Bronchial smooth muscle cell (primary cell): ENCODE measurements at places on chromosomes 5 and 9. TPM values are rescaled to one million over a fixed set of nuclear protein-coding genes. Genes with fewer than 3 reads are reported as not detected.

TPM2 gene
- 925 and 1,339 TPM in 2 replicates for total RNA-seq

TXNDC8 gene
- not detected in 2 replicates for total RNA-seq

TMEM141 gene
- 44.7 and 44.8 TPM in 2 replicates for total RNA-seq

DPP7 gene
- total RNA-seq, result 67.8 and 115 TPM in 2 replicates

SLCO6A1 gene
- not detected in 2 replicates for total RNA-seq

FBP2 gene
- not detected in 2 replicates for total RNA-seq

CAVIN4 gene
- total RNA-seq, result 0.79 and 1.6 TPM in 2 replicates

IRX2 gene
- total RNA-seq, result 3.3 and 4.3 TPM in 2 replicates

INPP5E gene
- total RNA-seq, result 4.5 and 4.6 TPM in 2 replicates

UNC13B gene
- total RNA-seq, result 21.0 and 25.5 TPM in 2 replicates

NINJ1 gene
- total RNA-seq, result 22.5 and 35.1 TPM in 2 replicates

CDKN2B gene
- total RNA-seq, result 7.7 and 10.4 TPM in 2 replicates

SPOCK1 gene
- total RNA-seq, result 53.9 and 76.2 TPM in 2 replicates

CCDC183 gene
- 0.32 and 0.43 TPM in 2 replicates for total RNA-seq

LCN15 gene
- not detected in 2 replicates for total RNA-seq

FBP1 gene
- total RNA-seq, result not detected in 2 replicates

SPINK5 gene
- total RNA-seq, result under 0.01 and 0.09 TPM in 2 replicates

ACER2 gene
- total RNA-seq, result 1.6 and 1.9 TPM in 2 replicates

TEX48 gene
- not detected in 2 replicates for total RNA-seq

SLC6A19 gene
- not detected in 2 replicates for total RNA-seq

PCDHA9 gene
- 0.09 and 0.16 TPM in 2 replicates for total RNA-seq

C5orf52 gene
- not detected in 2 replicates for total RNA-seq

TENT4A gene
- total RNA-seq, result 7.1 and 7.8 TPM in 2 replicates

PDCD1LG2 gene
- total RNA-seq, result 1.9 and 2.7 TPM in 2 replicates

HTR1A gene
- total RNA-seq, result not detected in 2 replicates

C9 gene
- 0.16 and 0.17 TPM in 2 replicates for total RNA-seq

TAS2R1 gene
- not detected in 2 replicates for total RNA-seq

TSSK1B gene
- total RNA-seq, result 0.16 and 0.26 TPM in 2 replicates

PCDHB9 gene
- total RNA-seq, result 0.16 and 0.69 TPM in 2 replicates

CTNND2 gene
- not detected in 2 replicates for total RNA-seq

FIBCD1 gene
- total RNA-seq, result 6.7 and 9.3 TPM in 2 replicates

INSL6 gene
- not detected in 2 replicates for total RNA-seq
